Activated CD4-positive, alpha-beta T cell treated with anti-CD3 and anti-CD28 coated beads for 24 hours (primary cell): ENCODE measurements at places on chromosomes 1 and 21.

DNA sequence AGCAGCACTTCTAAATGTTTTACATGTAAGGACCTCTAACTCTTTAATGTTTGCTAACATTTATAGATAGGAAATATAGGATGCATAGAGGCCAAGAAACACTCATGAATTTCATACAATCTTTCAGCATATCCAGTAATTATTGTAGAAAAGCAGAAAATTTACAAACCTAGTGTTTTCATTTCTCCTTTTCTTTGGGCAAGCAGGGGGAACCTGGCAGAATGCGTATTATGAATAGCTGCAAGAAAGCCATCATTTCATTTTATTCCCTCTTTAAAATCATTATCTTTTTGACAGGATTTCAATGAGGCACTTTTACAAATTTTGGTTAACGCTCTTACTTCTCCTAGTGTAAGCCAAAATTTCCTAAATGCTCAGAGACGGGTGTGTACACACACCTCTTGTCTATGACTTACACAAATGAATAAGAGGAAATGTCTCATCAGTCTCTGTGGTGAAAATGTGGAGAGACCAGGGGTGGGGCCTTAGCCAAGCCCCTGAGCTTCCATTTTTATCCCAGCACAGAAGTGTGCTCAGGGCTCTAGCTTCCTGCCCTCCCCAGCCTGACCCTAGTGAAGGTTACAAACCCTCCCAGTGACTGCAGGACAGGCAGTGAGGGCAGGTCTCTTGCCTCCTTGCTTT lies 91.6 kb downstream of the LRRC8C start:
- DNase-seq, result peak; percentile 42

- DNase-seq, result no peak
Measured at GRCh38 chr1:202281316-202282024, 60.3 kb downstream of the UBE2T start.

DNA sequence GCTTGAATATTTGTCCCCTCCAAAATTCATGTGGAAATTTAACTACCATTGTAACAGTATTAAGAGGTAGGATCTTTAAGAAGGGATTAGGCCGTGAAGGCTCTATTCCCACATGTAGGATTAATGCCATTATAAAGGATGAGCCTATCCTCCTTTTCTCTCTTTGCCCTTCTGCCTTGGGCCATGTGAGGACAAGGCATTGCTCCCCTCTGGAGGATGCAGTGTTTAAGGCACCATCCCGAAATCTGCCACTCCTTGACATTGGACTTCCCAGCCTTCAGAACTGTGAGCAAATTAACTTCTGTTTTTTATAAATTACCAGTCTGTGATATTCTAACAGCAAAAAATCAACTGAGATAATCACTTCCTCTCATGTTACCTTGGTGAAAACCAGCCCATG lies 124.4 kb downstream of the TOMM20 start:
- DNase-seq, result no peak

- no peak for DNase-seq
Measured at GRCh38 chr1:156050376-156050775, 3.2 kb downstream of the UBQLN4 start.

- no peak for DNase-seq
Measured at GRCh38 chr21:20086508-20086907, 911.7 kb upstream of the NCAM2 start.

GRCh38 chr1:75671708-75672107 lies 52.8 kb upstream of the ACADM start:
- no peak for DNase-seq

GRCh38 chr21:25461725-25462124 lies 145.6 kb downstream of the MRPL39 start:
- no peak for DNase-seq
